ENCODE measurements at places on chromosomes 2 and 18. TPM values are rescaled to one million over a fixed set of nuclear protein-coding genes. Genes with fewer than 3 reads are reported as not detected.

DNA sequence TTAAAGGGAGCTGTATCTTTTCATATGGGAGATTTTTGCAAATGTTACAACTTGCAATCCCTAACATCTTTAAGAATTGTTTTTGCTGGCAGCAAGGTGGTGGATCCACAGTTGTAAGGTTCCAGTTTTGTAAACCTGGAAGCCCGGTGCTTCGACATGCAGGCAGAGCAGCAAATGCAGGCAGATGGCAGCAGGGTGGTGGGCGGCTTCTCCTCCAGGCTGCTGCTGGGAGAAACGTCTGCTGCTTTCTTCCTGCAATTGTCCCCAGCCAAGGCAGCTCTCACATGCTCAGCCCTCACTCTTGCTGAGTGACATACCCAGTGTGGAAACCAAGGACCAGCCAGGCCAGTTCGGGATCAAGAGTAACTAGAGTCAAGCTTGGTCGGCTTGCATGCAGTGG, 166.0 kb downstream of the SEPTIN10 start:
- no peak for DNase-seq

DNA sequence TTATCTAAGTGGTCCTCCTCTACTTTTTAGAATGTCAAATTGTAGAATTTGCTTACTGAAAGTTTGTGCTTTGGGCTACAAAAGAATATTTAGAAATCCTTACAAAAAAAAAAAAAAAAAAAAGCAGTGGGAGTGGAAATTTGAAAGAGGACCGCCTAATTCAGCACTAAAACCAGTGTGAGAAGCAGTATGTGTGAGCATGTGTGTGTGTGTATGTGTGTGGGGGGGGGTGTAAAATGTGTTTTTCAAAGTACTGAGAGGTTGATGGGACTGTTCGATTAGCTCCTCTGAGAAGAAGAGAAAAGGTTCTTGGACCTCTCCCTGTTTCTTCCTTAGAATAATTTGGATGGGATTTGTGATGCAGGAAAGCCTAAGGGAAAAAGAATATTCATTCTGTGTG, at the start of gene VIT:
TSS of gene VIT (plus strand) at position 175 of the 400 bp plus-strand sequence. CDS start 19,664 bp downstream, outside the sequence.
- no peak for DNase-seq

SGPP2 gene
- 27.4 TPM for polyA plus RNA-seq

DNA sequence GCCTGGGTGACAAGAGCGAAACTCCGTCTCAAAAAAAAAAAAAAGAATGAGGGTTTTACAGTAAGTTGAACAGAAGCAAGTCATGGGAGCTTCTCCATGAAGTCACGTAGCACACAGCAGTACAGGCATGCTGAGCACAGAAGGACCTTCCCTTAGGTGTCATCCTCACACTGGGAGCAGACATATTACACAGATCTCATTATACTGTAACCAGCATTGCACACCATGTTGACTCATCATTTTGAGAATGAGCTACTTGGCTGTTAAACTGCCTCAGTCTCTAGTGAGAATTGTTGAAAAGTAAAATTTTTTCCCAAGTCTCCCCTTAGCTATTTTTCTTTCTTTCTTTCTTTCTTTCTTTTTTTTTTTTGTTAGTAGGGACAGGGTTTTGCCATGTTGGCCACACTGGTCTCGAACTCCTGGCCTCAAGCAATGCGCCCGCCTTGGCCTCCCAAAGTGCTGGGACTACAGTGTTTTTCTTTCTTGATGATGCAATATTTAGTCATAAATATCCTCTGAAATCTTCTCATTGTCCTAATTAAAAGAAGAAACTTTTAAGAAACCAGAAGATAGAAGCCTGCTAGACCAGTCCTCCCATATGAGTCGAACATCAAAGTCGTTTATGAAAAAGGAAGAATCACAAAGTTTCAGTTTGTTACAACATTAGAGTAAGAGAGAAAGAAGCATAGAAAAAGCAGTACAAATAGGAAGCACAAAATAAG, 37.9 kb upstream of the PPP1CB start:
- no peak for DNase-seq

DNA sequence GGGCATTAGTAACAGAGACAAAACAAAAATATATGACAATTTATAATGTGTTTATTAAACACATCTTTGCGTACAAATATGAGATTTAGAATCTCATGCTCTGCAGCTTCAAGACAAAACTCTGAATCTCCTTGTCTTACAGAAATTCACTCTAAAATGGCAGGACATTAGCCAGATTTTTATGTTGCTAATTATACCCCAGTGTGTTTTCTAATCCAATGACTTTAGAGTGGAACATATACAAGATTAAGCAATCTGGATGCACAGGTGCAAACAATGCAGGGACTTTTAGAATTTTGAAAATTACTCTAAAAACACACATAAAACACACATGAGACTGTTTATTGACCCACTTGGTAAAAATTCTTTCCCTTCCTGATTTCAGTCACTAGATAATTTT, 85.9 kb downstream of the CALCRL start:
- DNase-seq: no peak

All from renal cortex interstitium (tissue), 15 donors.